ENCODE measurements at places on chromosomes 12 and 14.

GRCh38 chr12:8058506-8058905 lies 7.7 kb downstream of the C3AR1 start:
- no peak for DNase-seq

- DNase-seq: no peak
Observed at GRCh38 chr14:61147831-61148549, 133.1 kb downstream of the TMEM30B start.

GRCh38 chr12:96248136-96248931 lies 54.2 kb downstream of the ELK3 start:
- DNase-seq: no peak

DNA sequence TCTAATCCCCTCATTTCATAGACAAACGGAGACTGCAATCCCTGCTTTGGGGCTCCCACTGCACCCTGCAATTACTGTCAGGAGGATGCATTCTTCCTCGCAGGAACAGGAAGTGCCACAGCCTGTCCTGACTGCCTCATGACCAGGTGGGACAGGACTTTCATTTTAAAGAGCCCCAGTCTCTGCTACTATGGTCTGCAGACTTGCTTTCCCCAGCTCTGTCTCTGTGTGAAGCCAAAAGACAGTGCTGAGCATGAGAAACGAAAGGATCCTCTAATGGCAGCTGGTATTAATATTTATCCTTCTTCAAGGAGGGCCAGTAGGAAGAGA lies 60.0 kb upstream of the PNMA1 start:
- DNase-seq: no peak

- no peak for DNase-seq
Observed at GRCh38 chr14:99819514-99819913, 26.3 kb downstream of the EML1 start.

DNA sequence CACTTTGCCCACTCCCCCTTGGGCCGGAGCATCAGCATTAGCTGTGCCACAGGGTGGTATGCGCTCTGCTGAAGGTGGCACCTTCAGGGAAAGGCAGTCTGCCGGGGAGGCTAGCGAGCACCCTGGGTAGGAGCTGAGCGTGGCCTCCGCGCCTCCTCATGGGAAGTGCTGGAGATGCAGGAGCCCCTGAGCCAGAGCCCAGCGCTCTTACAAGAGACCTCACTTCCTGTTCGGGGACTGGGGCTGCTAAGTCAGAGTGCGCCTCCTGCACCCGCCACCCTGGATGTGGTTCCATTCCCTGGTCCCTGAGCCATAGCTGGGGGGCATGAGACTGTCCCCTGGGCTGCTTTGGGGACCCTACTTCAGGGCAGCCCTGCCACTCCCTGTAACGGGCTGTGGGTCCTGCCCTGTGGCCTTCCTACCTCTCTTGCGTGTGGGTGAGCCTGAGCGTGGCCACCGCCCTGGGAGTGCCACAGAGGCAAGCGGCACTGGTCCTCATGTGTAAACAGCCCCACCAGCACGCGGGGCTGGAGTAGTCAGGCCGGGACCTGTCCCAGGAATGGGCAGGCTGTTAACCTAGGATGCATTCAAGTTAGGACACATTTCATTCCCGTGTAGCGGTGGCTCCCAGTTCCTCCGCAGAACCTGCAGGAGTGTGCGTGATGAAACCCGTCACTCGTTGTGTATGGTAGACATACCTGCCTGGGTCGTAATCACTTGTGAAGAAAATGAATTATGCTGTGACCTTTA lies 19.4 kb downstream of the COA8 start:
- no peak for DNase-seq

- DNase-seq: no peak
Observed at GRCh38 chr12:41943671-41944070, 201.0 kb downstream of the GXYLT1 start.

DNA sequence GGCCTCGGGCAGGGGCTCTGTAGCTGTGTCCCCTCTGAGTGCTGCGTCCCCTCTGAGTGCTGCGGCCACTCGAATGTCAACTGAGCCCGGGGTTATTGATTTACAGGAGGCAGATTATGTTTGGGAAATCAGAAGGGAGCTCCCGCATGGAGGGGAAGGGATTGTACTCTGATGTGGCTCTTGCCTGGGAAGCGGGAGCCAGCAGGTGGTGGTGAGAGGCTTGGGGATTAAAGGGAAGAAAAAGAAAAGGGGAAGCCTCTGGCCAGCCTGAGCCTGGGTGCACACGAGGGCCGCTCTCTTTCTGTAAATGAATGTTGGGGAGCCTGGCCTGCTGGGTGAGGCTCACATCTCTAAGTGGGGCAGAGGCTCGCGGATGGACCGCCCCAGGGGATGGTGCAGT lies 143.7 kb downstream of the AACS start:
- peak; percentile 39 for DNase-seq

DNA sequence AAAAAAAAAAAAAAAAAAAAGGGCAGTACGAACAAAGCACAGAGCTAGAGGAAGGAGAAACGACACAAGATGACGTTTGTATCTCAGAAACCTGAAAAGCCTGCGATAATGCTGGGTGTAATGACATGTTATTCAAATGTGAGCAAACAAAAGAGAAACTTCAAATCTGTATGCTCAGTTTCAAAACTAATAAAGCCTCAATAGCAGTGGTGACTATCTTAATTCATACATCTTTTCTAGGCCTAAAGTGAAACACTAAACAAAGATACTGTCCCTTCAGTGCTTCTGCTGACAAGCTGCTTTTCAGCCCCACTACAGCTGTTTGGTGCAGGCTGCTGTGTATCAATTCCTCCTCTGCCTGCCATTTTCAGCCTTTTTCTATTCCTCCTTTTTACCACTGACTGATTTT lies 15.8 kb downstream of the ITPR2 start:
- DNase-seq: no peak

GRCh38 chr12:81083906-81084513 lies 6.1 kb downstream of the ACSS3 start:
- no peak for DNase-seq

GRCh38 chr12:95909871-95910270 lies 32.5 kb downstream of the CCDC38 start:
- DNase-seq: no peak

GRCh38 chr12:130549361-130549760 lies 166.7 kb downstream of the RIMBP2 start:
- DNase-seq: no peak

GRCh38 chr12:119573086-119573485 lies 20.5 kb upstream of the TMEM233 start:
- no peak for DNase-seq

DNA sequence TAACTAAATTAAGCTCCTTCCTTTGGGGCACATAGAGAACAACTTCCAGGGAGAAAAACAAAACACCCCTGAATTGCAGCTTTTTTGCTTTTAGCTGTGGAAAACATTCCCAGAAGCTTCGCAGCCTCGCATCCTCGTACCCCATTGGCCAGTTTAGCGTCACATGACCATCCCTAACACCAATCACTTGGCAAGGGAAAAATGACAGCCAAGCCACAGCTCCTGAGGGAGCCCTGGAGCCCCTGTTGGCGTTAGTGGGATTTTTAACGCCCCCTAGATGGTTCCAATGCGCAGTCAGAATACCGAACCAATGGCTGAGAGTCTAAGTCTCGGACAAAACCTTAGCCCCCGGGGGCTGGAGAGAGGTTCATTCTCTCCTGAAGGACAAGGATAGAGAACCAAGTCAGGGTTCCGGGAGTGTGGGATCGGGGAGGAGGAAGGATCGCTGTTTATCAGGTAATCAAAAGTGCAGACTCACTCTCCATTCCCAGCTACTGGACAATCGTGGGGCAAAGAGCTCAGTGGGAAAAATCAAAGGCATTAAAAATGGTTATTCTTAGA lies 135.6 kb upstream of the HIF1A start:
- no peak for DNase-seq

- no peak for DNase-seq
Observed at GRCh38 chr14:24364841-24365240, 3.1 kb upstream of the NFATC4 start.

GRCh38 chr12:116133149-116133548 lies 144.3 kb downstream of the MED13L start:
- no peak for DNase-seq

GRCh38 chr12:19388131-19388549 lies 51.2 kb upstream of the AEBP2 start:
- no peak for DNase-seq

DNA sequence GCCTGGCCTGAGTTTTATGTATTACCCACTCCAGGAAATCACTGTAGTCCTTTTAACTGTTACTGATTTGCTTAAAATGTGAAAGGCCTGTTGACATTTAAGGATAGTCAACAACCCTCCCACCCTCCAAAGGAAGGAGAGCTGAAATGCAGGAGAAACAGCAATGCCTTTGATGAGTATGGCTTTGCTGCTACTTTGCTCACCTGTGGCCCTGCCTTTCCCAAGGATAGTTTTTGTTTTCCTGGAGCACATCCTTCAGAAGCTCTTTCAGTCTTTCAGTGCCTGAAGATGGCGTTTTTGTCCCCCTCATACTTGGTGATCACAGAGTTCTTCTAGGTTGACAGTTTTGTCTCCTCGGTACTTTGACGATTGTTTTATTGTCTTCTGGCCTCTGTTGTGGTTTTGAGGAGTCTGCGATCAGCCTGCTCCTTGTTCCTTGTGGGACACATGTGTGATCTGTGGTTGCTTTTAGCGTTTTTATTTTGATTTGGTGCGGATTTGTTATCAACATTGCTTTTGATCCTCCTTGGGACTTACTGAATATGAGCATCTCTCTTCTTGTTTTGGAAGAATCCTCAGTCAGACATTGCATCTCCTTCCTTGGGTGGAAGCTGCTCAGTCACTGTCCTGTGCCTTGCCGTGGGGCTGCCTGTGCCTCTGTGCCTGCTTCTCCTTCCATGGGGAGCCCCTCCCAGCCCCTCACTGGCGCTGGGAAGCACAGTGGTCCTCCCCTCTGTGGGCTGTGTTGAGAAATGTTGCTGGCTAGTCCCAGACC lies 17.2 kb downstream of the PACS2 start:
- no peak for DNase-seq

All from glutamatergic neuron (in vitro differentiated cells).